Right atrium auricular region (tissue), 2 donors: ENCODE measurements at places on chromosomes 2 and 18.

- no peaks in the 10 kb centered on the region for H3K36me3 ChIP-seq
- H3K27me3 ChIP-seq = no peaks in the 10 kb centered on the region
- no peak overlapping the region for H3K27ac ChIP-seq
- H3K4me1 ChIP-seq = no peaks in the 10 kb centered on the region
- no peak overlapping the region for H3K4me3 ChIP-seq
These were observed 383.0 kb upstream of the DCC start for GRCh38 chr18:51957001-51957400.

GRCh38 chr2:232668805-232669444, 28.2 kb upstream of the GIGYF2 start:
- no peaks in the 10 kb centered on the region for H3K27me3 ChIP-seq
- no peak overlapping the region for H3K27ac ChIP-seq
- no peaks in the 10 kb centered on the region for H3K4me1 ChIP-seq

DNA sequence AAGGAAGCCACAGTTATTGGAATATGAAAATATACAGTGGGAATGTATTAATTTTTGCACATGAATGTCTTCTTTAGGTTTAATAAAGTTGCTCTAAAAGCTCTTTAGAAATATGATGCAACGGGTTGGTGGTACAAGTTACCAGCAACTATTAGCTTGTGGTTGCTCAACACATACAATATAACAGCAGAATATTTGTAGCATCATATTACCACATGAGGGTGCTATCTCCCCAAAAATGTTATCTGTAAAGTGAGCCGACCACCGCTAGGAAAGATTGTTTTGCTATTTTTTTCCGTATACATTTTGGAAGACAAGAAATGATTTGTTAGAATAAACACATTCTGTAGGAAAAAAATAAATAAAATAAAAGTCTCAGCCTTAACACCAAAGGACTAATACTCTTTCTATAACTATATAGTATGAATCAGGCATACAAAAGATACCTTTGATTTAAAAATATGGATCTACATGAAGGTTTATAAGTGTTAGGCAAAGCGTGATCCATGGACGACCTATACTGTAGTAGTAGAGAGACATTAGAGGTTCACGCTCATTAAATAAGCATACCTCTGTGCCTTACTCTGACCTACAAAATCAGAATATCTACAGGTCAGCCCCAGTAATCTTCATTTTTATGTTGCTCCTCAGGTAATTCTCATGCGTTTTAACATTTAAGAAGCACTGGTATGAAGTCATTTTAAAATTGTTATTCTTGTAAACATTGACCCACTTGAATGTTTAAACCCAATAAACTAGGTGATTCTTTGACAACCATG, 1110.6 kb upstream of the ACVR2A start:
- H3K4me1 ChIP-seq = no peaks in the 10 kb centered on the region
- no peaks in the 10 kb centered on the region for H3K27me3 ChIP-seq
- H3K36me3 ChIP-seq = no peaks in the 10 kb centered on the region
- H3K4me3 ChIP-seq = no peak overlapping the region
- DNase-seq = no peak

DNA sequence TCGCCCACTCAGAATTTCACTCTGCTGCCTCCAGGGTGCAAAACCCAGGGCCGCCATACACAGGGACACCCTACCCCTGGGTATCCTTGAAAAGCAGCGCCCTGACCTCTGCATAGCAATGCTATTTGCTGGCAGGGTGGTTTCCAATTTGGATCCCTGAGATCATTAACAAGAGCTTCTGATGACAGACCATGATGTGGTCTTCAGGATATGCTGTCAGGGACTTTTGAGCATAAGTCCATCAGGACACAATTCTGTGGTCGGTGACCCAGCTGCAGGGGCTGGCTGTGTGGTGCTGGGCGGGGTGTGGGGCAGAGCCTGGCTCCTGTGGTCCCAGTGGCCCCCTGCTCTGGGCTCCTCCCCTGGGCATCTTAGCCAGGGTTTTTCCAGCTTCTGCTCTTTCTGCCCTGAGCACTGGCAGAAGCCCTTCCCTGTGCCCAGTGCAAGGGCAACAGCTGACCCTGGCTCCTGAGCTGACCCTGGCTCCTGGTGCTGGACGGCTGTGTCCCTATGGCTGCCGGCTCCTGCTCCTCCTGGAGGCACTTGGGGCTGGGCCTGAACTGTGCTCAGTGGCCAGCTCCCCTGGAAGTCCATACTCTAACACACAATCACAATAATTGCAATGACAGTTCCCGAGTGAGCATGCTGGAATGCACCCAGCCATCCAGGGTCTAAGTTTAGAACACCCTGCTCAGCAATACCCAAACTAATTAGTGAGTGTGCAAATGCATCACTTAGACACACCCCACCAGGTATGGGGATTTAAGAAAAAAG, 271.5 kb downstream of the HDAC4 start:
- no peak overlapping the region for H3K27ac ChIP-seq
- no peaks in the 10 kb centered on the region for H3K27me3 ChIP-seq
- peaks cover 70% of the 10 kb centered on the region for H3K36me3 ChIP-seq
- peaks cover 16% of the 10 kb centered on the region for H3K4me1 ChIP-seq
- no peak for DNase-seq

DNA sequence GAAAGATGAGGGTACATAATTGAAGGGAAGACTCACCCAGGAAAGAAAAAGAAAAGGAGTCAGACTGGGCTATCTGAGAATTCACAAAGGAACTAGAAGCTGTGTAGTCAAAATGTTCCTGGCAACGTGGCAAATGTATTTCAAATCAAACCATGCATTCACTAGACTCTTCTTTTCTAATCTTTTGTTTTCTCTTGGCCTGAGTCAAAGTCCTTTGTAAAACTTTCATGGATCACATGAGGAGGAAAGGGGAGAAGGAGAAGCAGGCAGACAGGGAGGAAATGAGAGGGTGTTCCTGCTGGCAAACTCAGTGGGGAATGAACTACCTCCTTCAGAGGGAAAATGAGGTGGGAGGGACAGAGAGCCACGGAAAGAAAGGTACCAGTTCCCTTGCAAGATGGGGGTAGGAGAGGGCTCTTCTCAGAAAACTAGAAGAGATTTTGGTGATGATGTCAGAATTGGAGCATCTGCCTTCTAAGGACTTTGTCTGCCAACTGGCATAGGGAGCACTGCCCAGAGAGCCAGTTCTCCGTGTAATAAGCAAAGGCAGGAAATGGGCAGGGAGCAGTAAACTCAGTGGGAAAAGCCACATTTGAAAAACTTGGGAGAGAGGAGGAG, 51.4 kb downstream of the SLC8A1 start:
- no peak for DNase-seq
- H3K4me3 ChIP-seq = no peak overlapping the region
- H3K27ac ChIP-seq = no peak overlapping the region
- H3K27me3 ChIP-seq = no peaks in the 10 kb centered on the region
